Ureter (tissue), 1 donor: ENCODE measurements at places on chromosomes 3 and 15. TPM values are rescaled to one million over a fixed set of nuclear protein-coding genes. Genes with fewer than 3 reads are reported as not detected.

GRCh38 chr3:17339132-17339575 lies 403.3 kb downstream of the TBC1D5 start:
- no peak for DNase-seq

DNA sequence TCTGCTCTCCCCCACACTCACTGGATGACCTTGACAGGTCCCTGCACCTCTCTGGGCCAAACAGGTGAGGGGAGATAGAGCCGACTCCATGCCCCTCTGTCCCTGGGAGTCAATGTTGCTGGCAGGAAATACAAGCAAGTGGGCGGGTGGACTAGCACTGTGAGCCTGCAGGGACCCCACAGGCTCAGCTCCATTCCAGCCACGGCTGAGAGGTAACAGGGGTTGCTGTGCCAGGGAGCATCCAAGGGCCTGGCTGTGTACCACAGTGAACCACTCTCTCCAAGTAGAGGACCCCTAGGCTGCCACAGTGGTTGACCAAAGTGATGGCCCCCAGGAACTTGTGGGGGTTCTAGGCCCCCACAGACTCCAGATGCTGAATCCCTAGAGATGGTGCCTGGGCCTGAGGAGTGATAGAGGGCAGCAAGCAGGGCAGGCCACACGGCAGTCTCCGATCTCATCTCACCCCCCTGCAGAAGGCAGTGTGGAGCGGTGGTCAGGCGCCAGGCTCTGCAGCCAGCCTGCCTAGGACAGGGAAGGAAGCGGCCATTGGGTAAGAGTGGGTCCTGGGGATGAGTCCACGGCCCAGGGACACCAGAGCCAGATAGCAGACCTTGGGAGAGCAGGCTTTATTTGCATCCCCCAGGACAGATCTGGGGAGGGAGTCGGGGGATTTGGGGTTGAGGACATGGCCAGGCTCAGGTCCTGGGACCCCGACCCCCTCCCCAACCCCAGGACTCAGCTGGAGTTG lies 3.2 kb downstream of the TNNC1 start:
- no peak for DNase-seq

- no peak for DNase-seq
These were observed at the start of gene AADAC for GRCh38 chr3:151813799-151814198. AADAC (plus strand) TSS chr3:151814116; CDS start chr3:151814163, 47 bp downstream.

DNA sequence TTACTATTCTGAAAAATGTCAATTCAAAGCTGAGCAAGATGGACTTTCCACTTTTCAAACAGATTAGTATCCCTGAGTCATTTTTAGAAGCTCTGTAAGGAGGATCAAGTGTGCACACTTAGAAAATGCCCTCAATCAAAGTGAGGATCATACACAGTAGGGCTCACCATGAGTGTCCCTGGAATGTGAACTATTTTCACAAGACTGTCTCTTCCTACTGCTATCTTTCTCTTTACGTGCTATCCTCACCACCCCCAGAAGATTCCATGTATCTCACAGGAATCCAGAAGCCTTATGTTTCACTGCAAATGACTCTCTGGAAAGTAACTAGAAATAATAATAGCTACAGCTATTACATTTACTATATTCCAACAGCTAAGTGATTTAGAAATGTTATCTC lies 349.9 kb upstream of the TGFBR2 start:
- no peak for DNase-seq

DNA sequence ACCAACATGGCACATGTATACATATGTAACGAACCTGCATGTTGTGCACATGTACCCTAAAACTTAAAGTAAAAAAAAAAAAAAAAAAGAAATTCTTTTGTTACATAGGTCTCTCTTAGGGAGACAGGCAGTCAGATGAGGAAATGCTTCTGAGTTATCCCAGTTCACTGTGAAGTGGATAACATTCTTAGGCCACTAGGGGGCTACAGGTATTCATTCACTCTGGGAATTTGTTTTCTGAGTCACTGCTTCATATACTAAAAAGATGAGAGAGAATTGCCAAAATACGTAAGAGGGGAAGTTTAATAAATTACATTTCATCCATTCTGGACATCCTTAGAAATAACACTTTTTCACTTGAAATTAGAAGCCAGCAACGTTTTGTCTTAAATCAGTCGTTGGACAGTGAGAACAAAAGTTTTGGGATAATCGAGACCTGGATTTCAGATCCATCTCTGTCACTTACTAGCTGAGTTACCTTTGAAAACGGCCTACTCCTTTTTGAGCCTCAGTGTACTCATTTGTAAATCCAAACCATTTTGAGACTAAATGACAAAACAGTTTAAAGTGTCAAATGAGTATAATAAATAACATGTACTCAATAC lies 738.4 kb upstream of the ALCAM start:
- DNase-seq: no peak

- DNase-seq: no peak
These were observed 50.9 kb downstream of the FAM98B start for GRCh38 chr15:38504680-38505467.

Gene RPN1
- 180 TPM for total RNA-seq

DNA sequence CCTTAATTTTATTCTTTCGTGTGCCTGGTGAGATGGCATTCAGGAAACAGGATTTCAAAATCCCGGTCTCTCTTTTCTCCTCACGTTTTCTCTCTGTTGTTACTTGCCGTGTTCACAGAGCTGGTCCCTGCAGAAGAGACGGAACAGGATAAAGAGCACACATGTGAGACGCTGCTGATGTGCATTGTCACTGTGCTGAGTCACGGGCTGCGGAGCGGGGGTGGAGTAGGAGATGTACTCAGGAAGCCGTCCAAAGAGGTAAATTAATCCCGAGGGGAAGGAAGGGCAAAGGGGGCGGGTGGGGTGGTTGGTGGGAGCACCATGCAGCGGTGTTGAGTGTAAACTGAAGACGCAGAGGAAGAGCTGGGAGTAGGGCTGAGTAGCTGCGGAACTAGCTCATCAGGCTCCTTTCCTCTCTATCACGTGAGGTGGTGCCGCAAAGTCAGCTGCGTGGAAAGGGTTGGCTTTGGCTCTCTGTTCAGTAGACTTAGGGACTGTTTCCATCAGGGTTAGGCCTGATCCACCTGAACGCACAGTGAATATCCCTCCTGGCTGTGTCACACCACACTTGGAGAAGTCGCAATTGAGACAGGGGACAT lies 164.8 kb upstream of the BHLHE40 start:
- DNase-seq: no peak

DNA sequence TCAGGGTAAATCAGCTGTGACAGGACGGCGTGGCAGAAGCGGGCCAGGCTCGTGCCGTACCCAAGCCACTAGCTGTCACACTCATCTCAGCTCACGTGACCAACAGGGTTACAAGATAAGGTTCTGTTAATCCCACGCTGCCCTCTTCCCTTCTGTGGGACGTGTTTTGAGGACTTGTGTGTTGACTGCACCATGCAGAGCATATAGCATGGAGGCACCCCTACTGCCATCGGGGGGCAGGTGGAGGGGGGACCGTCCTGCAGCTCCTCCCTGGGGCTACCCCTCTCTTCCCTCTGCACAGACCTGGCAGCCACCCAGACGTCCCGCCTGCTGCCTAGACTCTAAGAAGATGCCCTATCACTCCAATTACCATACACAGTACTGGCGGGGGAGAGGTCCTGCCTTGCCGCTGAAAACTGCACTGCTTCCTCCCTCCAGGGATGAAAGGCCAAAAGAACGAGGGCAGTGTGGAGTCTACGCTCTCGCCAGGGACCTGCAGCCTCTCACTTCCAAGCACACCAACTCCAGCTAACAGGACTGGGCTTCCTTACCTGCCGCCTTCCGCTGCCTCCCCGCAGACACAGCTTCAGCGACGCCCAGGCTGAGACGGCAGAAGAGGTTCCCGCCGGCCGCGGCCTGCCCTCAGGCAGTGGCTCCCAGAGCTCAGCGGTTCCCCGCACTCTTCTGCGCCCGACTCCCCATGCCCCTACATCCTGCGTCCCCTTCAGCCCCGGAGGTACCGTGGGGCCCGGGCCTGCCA lies at the start of gene TNK2:
TSS of gene TNK2 (minus strand) at position 618 of the 760 bp plus-strand sequence. CDS start 19,963 bp downstream, outside the sequence.
- no peak for DNase-seq
